Activated CD4-positive, alpha-beta T cell treated with anti-CD3 and anti-CD28 coated beads, Interleukin-2, amount 10 ng/mL, durations not matched to agents 7 days and 5 days (primary cell): ENCODE measurements at places on chromosomes 5 and 9. TPM values are rescaled to one million over a fixed set of nuclear protein-coding genes. Genes with fewer than 3 reads are reported as not detected.

- peaks cover 13% of the 10 kb centered on the region for H3K4me1 ChIP-seq
- H3K27ac ChIP-seq, result no peak overlapping the region
- H3K27me3 ChIP-seq, result peaks cover 9% of the 10 kb centered on the region
- peak overlapping the region; percentile 14 for H3K4me3 ChIP-seq
Measured at GRCh38 chr9:111957856-111958631, 61.4 kb downstream of the UGCG start.

The SLC6A3 gene
- not detected for total RNA-seq

- H3K4me3 ChIP-seq, result no peak overlapping the region
- H3K27ac ChIP-seq, result no peak overlapping the region
- no peaks in the 10 kb centered on the region for H3K4me1 ChIP-seq
- H3K36me3 ChIP-seq, result no peaks in the 10 kb centered on the region
- peaks cover 19% of the 10 kb centered on the region for H3K27me3 ChIP-seq
Measured at GRCh38 chr5:149697001-149697400, 33.1 kb upstream of the PPARGC1B start.

The MFAP3 gene
- 28.7 TPM for total RNA-seq

The SH3TC2 gene
- total RNA-seq, result not detected

DNA sequence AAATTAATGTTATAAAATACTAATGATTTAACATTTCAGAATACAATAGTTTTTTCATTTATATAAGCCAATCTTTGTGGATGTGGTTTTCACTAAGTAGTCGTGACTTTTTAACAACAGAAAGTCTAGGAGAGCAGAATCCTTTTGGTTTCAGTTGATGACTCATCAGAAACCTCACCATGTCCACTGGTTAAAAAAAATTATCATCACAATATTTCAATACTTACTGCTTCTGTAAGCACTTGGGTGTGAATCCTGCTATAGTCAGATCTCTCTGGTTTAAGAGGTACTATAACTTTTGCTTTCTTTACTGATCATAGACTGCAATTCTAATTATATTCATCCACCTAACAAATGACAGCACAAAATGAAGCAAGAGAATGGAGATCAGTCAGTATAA, 77.2 kb downstream of the MRPS30 start:
- H3K27me3 ChIP-seq, result no peaks in the 10 kb centered on the region
- DNase-seq, result no peak
- H3K27ac ChIP-seq, result no peak overlapping the region

DNA sequence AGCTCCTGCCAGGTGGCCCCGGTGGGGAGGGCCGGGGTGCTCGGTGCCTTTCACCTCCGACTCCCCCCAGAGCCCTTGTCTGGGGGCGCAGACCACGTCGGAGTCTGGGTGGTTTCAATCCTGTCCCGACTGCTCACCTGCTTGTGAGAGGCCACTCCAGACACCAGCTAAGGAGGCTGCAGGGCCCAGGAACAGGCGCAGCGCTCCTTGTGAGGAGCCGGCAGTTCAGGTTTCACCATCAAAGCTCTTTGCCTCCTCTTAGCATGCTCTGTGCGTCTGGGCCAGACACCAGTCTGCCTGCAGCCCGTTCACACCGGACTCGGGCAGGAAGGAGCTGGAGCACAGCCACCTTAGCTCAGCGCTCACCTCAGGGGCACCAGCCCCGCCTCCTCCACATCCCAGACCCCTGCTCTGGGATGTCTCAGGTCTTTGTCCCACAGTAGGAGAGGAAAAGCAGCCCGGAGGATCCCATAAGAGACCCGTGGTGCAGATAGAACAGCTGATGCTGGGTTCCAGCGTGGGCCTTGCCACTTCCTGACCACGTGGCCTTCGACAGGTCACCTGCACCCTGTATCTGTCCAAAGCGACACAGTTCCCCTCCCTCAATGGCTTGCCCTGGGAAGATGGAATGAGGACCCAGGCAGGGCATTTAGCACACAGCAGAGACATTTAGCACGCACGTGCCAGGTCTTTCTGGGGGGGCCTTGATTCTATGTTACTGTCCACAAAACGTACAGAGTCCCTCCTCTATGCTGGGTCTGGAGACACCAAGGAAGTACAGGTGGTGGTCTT, 106.2 kb upstream of the LMX1B start:
- no peak for DNase-seq
- H3K27me3 ChIP-seq, result peaks cover 22% of the 10 kb centered on the region
- H3K27ac ChIP-seq, result no peak overlapping the region
- H3K4me3 ChIP-seq, result no peak overlapping the region
- no peaks in the 10 kb centered on the region for H3K4me1 ChIP-seq
- H3K36me3 ChIP-seq, result no peaks in the 10 kb centered on the region

- H3K27ac ChIP-seq, result peak overlapping the region; percentile 98
- peaks cover 82% of the 10 kb centered on the region for H3K4me1 ChIP-seq
- peaks cover 3% of the 10 kb centered on the region for H3K36me3 ChIP-seq
- peak overlapping the region; percentile 92 for H3K4me3 ChIP-seq
- DNase-seq, result peak; percentile 96
- H3K27me3 ChIP-seq, result no peaks in the 10 kb centered on the region
Measured at GRCh38 chr5:132496191-132496630, 5.6 kb upstream of the IRF1 start.

GRCh38 chr9:34114436-34114835, 12.1 kb downstream of the DCAF12 start:
- no peak for DNase-seq
- H3K4me3 ChIP-seq, result no peak overlapping the region
- H3K27ac ChIP-seq, result peak overlapping the region; percentile 19
- H3K27me3 ChIP-seq, result no peaks in the 10 kb centered on the region
- H3K4me1 ChIP-seq, result peaks cover 2% of the 10 kb centered on the region

DNA sequence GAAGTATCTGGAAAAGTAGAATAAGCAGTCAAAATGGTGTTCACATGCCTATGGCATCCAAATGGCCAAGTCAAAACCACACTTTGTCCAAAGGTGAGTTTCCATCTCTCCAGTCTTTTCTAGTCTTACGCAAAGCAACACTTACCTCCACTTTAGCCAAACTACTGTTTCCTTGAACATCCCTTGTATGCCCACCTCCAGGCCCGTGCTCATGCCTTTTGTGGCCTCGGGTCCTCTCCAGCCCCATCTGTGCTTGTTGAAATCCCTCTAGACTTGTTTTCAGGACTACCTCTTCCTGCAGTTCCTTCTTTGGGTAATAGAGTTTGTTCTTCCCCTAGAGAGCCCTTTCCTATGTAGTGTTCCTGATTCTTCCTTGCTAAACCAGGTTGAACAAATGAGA, 61.0 kb downstream of the ANGPTL2 start:
- H3K4me3 ChIP-seq, result no peak overlapping the region
- no peak for DNase-seq
- H3K27ac ChIP-seq, result no peak overlapping the region

The TMEM252 gene
- not detected for total RNA-seq

DNA sequence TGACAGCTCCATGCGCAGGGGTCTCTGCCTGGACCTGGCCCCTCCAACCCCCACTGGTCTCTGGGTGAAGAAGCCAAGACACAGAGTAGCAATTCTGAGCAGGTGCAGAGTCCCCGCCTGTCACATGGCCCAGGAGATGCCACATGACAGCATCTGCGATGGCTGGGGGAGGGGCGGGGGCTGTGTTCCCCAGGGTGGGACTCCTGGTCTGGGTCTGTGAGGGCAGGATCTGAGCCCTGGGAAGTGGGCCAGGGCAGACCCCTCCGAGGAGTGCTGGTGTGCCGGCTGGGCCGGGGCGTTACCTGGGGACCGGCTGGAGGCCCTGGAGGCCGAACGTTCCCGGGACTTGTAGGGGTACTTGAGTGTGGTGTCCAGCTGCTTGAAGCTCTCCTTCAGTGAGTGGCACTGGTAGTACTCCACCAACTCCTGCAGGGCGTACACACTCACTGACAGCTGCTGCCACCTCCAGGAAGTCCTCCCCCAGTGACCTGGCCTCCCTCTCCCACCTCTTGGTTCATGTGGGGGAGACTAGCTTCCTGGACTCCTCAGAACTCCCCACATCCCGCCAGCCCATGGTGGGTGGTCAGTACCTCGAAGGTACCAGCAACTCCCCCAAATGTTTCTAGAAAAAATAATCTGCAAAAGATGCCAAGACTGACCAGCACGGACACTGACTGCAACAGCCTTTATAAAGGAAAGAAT, 32.1 kb upstream of the SARDH start:
- peaks cover 2% of the 10 kb centered on the region for H3K36me3 ChIP-seq
- H3K4me3 ChIP-seq, result no peak overlapping the region
- H3K27me3 ChIP-seq, result no peaks in the 10 kb centered on the region
- no peak for DNase-seq

DNA sequence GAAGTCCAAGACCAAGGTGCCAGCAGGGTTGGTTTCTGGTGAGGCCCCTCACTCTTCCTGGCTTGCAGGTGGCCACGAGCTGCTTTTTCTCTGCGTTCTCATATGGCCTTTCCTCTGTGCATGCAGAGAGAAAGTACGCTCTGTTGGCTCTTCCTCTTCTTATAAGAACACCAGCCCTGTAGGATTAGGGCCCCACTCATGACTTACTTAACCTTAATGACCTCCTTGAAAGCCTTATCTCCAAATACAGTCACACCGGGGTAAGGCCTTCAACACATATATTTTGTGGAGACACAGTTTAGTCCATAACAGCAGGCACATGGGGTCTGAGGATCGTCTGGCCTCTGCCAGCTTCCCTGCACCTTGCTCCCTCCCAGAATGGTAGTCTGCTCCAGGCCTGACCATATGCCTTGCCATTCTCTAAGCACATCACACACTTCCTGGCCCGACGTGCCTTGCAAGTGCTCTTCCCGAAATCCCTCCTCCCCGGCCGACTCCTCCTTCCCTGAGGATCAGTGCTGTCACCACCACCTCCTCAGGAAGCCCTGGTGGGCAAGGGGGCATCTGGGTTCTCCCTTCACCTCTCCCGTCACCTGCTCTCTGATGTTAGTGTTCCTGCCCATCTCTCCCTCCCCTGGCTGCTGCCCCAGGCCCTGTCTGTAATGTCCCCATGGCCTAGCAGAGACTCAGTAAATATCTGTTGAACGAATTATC, 200.7 kb downstream of the AOPEP start:
- H3K4me3 ChIP-seq, result no peak overlapping the region
- no peak for DNase-seq
- no peaks in the 10 kb centered on the region for H3K36me3 ChIP-seq
- no peaks in the 10 kb centered on the region for H3K27me3 ChIP-seq

- no peaks in the 10 kb centered on the region for H3K36me3 ChIP-seq
- H3K27me3 ChIP-seq, result no peaks in the 10 kb centered on the region
- DNase-seq, result no peak
- no peak overlapping the region for H3K27ac ChIP-seq
- H3K4me3 ChIP-seq, result no peak overlapping the region
- H3K4me1 ChIP-seq, result no peaks in the 10 kb centered on the region
Measured at GRCh38 chr9:119418721-119419120, 49.5 kb upstream of the BRINP1 start.

DNA sequence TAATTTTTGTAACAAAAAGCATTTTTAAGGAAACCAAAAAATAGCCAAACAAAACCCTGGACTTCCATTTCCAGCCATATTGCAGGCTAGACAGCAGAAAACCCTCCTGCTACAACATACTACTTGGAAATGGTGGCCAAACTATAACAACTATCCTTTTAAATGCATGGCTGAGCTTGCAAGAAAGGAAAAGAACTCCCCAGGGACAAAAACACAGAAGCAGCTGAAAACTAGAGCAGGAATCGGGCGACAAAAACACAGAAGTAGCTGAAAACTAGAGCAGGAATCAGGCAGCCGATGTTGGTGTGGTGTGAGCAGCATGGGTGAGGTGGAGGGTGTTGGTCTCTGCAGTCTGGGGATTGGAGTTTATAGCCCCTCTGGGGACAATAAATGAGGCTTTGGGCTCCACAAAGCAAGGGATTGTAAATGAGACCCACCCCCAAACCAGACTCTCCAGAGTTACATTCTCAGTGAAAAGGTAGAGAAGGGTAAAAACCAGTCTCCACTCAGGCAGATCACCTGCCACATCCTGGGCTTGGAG, 95.2 kb downstream of the C9orf50 start:
- peaks cover 6% of the 10 kb centered on the region for H3K4me1 ChIP-seq
- no peak overlapping the region for H3K4me3 ChIP-seq
- no peak for DNase-seq
- H3K36me3 ChIP-seq, result peaks cover 5% of the 10 kb centered on the region
- H3K27me3 ChIP-seq, result peaks cover 6% of the 10 kb centered on the region
- no peak overlapping the region for H3K27ac ChIP-seq

GRCh38 chr5:17012289-17012688, 76.2 kb upstream of the MYO10 start:
- H3K27me3 ChIP-seq, result no peaks in the 10 kb centered on the region
- no peak for DNase-seq
- no peaks in the 10 kb centered on the region for H3K4me1 ChIP-seq
- H3K36me3 ChIP-seq, result no peaks in the 10 kb centered on the region
- no peak overlapping the region for H3K4me3 ChIP-seq

DNA sequence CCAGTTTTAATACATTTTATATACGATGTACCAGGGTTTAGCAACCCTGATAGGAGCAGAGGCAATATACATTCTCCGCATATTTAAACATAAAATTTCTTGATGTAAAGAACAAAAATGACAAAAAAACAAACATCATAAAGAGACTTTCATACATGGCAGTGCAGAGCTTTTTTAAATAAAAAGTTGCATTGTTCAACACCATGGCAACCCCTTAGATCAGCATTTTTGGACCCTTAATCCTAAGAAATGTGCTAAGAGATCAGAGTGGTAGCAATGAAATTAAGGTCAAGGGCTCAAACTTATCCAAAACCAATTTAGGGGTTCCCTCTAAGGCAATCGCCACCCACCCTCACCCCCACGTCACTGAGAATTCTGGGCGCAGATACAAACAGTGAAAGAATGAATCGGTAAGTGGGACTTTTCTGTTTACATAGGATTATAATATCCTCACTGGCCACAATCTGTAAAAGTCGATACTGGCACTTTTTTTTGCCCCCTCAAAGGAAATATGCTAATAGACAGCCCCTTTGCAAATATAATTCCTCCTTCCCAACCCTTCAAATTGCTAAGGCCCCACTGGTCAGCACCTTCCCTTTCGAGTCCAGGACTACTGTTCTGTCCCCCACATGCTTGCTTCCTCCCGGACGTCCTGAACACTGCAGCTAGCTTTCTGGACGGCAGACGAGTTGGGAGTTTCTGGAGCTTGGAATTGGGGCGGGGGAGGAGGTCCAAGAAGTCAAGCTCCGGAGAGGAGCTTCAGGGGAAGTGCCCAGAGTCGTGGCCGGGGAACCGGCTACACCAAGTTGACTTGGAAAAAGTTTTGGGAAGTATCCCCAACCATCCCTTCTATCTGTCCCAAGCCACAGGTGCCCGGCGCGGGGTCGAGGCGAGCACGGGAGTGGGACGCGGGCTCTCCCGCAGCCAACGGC, 2.2 kb downstream of the GAS1 start:
- H3K27me3 ChIP-seq, result peaks cover 49% of the 10 kb centered on the region
- H3K36me3 ChIP-seq, result no peaks in the 10 kb centered on the region
- no peak for DNase-seq
- H3K4me1 ChIP-seq, result peaks cover 21% of the 10 kb centered on the region
- peak overlapping the region; percentile 58 for H3K4me3 ChIP-seq

- H3K4me1 ChIP-seq, result no peaks in the 10 kb centered on the region
- H3K27ac ChIP-seq, result no peak overlapping the region
- no peaks in the 10 kb centered on the region for H3K36me3 ChIP-seq
- no peaks in the 10 kb centered on the region for H3K27me3 ChIP-seq
- H3K4me3 ChIP-seq, result no peak overlapping the region
- no peak for DNase-seq
Measured at GRCh38 chr9:37972351-37972848, 68.5 kb upstream of the SLC25A51 start.

GRCh38 chr5:154834053-154834452, 16.4 kb downstream of the FAXDC2 start:
- H3K36me3 ChIP-seq, result peaks cover 24% of the 10 kb centered on the region
- no peak overlapping the region for H3K4me3 ChIP-seq
- peaks cover 30% of the 10 kb centered on the region for H3K4me1 ChIP-seq
- H3K27ac ChIP-seq, result no peak overlapping the region
- no peaks in the 10 kb centered on the region for H3K27me3 ChIP-seq
- no peak for DNase-seq

The CDKN2B gene
- total RNA-seq, result 0.87 TPM

- no peak for DNase-seq
- H3K27ac ChIP-seq, result no peak overlapping the region
- no peaks in the 10 kb centered on the region for H3K36me3 ChIP-seq
- peaks cover 7% of the 10 kb centered on the region for H3K27me3 ChIP-seq
- H3K4me3 ChIP-seq, result no peak overlapping the region
Measured at GRCh38 chr5:108503986-108504385, 122.1 kb upstream of the FBXL17 start.
